ENCODE measurements at places on chromosomes 5 and 9. TPM values are rescaled to one million over a fixed set of nuclear protein-coding genes. Genes with fewer than 3 reads are reported as not detected.

OR1L4 gene
- total RNA-seq: not detected

INSL4 gene
- total RNA-seq: not detected

DNA sequence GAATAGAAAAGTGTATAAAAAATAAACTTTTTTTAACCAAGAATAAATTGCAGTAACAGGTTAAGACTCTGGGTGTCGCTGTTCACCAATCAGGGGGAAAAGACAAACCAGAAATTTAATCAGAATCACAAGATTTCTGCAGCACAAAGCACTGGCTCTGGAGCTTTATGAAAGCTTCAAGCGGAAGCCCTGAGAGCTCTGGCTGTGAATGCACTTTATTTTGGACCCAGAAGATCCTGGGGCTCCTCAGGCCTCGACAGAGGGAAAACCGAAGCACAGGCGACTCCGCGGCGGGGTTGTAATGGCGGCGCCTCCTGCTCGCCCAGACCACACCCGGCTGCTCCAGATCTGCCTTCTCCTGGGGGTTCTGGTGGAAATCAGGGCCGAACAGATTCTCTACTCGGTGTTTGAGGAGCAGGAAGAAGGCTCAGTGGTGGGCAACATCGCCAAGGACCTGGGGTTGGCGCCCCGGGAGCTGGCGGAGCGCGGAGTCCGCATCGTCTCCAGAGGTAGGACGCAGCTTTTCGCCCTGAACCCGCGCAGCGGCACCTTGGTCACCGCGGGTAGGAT lies at the start of gene PCDHGA4:
TSS of gene PCDHGA4 (plus strand) at position 122 of the 570 bp plus-strand sequence. CDS start at position 209, 87 bp downstream.
- DNase-seq: no peak

DNA sequence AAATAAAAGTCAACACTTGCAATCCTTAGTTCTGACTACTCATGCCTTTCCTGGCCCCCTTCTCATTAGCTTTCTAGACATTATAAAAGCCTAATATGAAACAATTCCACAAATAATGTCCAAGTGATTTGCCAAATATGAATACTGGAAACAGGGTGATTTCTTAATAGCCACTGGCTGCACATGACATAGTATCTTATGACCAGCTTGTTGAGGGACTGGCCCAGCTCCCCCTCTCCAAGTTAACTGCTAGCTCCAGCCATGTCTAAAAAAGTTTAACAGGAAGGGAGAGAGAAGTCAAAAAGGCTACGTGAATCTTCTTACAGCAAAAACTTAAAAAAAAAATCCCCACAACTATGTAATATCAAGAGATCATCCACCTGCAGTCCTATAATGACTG lies 1.5 kb downstream of the CERT1 start:
- peak; percentile 36 for DNase-seq

- DNase-seq: no peak
Measured at GRCh38 chr5:2757563-2758351, 6.3 kb upstream of the IRX2 start.

- no peak for DNase-seq
Measured at GRCh38 chr9:135604437-135605237, 34.7 kb downstream of the GLT6D1 start.

- DNase-seq: no peak
Measured at GRCh38 chr5:66362687-66363086, 218.6 kb downstream of the SREK1 start.

DNA sequence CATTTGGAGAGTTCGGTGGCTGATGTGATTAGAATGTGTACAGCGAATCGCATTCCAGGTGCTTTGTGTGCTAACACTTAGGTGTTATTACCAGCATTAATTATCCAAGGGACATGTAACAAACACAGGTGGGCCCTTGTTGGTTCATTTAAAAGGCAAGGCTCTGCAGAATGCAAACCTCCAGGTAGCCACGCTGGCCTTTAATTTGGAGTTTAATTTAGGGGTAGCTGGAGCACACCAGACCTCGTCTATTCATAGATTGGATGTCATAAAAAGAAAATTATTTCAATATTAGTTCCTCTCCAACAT lies 191.1 kb downstream of the MAT2B start:
- DNase-seq: no peak

Data from dermis microvascular lymphatic vessel endothelial cell (primary cell).